ENCODE measurements at places on chromosomes 2 and 18.

DNA sequence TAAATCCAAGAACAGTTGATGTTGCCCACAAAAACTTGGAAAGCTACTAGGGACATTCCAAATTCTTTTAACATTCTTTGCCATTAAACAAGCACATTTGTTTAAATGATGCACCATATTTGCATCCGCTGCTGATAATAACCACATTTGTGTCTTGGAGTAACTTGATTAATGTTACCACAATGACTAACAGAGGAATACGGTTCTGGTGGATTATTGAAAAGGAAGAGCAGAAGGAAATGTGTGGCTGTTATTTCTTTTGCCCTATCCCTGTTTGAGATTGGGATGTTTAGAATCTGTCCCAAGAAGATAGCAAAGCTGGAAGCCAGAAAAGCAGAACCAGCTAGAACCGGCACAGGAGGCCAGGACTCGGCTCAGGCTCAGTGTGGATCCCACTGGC is 39.2 kb upstream of the RASGRP3 start:
- no peak for DNase-seq

DNA sequence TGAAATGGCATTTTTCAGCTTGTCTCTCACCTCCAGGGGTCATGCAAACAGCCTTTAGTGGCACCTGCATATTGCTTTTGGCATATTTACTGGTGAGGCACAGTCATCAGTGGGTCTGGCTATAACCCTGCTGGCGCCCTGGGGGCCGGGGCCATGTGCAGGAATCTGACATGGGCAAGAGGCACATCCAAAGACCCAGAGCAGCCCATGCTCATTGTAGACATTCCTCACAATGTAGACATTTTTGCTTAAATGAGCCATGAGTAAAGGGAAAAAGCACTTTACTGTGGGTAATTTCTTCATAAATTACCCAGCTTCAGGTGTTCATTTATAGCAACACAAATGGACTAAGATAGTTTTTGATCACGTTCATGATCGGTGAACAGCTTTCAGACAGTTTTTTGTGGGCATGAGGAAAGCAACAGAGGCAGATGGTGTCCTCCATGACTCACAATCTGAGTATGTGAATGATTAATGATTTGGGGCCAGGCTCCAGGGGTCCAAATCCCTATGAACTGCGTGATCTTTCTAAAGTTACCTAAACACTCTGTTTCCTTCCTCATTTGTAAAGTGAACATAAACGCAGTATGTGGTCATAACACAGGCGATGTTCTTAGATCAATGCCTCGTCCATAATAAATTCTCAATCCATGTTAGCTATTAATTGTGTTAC is 85.8 kb downstream of the LIPG start:
- DNase-seq, result no peak

- peak; percentile 50 for DNase-seq
Measured at GRCh38 chr2:177282181-177282641, 17.7 kb upstream of the NFE2L2 start.

DNA sequence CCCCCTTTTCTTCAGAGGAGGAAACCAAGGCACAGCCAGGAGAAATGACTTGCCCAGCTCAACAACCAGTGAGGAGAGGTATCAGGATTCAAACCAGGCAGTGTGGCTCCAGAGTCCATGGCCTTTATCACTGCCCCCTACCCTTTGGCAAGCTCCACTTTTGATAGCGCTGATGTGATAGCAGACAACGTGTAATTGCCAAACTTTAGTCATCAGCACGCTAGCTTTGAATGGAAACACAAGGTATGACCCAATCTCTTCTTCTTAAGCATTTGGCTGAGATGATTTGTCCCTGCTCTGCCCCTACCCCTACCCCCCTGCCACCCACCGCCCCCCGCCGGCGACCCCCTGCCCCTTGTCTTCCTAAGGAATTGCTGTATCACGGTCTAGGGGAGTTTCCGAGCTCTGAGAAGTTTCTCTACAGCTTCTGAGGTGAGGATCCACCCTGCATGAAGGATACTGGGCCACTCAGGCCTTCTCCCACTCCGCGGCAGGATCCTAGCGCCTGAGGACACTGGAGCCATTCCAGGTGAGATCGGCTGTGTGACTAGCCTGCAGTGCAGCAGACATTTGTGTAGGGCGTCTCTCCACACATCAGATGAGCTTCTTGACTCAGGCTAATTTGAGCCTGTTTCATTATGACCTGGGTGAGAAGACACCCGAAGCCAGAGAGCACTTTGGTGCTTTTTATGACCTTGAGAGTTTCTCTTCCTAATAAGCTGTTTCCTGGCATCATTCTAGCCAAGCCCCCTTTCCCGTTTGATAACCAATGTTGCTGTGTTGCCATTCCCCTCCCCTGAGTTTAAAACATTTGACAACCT is 75.1 kb upstream of the MAP4K4 start:
- no peak for DNase-seq

- DNase-seq, result no peak
Measured at GRCh38 chr2:146138820-146139219, 1618.9 kb upstream of the ZEB2 start.

GRCh38 chr2:111705239-111705638 is 178.8 kb downstream of the ANAPC1 start:
- DNase-seq, result no peak

- no peak for DNase-seq
Measured at GRCh38 chr2:65548576-65549256, 116.3 kb upstream of the SPRED2 start.

DNA sequence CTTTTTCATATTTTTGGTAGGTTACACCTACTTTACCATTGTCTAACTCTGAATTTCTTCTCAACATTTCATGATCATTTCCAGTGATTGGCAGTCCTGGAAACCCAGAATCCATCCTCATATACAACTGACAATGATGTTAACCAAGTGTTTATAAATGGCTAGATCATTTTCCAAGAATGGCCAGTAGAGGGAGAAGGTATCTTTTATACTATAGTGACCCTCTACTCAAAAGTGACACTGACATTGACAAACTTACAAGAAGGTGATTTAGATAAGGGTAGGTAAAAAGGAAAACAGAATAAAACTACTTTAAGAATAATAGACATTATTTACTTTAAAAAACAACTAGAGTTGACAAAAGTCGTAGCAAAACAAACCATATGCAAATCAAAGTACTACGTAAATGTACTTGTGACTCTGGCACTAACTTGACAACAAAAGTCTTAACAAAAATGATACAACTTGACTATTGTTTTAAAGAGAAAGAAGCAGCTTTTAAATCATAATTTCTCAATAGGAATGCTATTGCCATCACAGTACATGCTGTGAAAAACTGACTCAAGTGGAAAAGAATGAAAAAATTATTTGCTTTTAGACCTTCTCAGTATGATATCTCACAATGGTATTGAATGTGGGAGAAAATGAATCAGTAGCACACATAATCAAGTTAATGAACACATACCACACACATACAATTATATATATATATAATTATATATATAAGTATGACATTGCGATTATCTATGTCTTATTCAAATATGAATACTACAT is 76.6 kb upstream of the GRB14 start:
- no peak for DNase-seq

DNA sequence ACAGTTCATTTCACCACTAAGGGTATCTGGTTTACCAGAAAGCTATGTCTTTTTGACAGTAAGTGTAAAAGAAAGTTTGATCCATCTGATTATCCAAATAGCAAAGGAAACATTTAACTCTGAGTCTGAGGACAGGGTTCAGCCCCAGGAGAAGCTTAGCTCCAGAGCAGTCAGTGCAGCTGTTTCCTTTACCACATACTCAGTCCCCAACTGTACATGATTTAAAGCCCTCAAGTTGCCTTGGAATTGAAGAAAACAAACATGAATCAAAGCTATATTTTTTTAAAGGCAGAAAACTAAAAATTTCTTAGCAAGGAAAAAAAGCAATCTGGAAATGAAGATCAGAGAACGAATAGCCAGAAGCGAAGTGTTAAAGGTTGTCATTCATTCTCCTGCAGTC is 746.0 kb downstream of the METTL4 start:
- DNase-seq, result no peak

DNA sequence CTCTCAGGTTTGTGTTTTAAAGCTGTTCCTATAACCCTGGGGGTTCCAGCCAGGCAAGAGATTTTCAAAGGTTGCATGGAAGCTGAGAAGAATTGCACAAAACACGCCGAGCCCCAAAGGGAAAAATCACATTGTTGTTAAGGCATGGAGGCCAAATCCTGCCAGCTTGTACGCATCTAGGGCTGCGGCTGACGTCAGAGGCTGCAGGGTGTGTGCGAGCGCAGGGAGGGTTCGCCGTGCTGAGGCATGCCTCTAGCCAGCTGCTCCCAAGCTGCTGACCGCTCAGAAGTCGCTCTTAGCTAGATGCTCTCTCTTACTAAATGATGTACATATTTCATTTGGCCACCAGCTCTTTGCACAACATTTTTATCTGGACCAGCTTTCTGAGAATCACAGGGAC is 191.8 kb downstream of the LPIN1 start:
- no peak for DNase-seq

DNA sequence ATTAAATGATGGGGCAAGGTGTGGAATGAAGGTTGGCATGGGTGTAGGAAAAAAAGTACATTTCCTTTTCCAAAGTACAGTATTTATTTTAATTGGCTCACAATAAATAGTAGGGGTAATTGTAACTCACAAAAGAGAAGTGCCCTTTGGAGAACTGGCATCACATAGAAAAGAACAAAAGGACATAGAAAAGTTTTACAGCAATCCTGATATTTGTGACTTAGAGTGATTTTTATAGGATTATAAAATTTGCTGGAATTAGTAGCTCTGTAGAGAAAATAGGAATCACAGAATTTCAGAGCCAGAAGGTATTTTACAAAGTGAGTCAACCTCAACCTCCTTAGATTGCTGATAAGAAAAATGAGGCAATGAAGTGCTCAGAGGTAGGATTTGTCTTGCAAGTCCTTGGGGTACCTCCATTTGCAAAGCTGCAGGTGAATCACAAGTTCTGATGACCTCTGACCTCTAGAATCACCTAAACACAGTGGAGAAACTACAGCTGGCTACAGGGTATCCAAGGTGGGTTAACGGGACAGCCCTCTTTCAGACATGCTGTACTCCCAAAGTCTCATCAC is 133.6 kb downstream of the SOCS6 start:
- DNase-seq, result no peak

- no peak for DNase-seq
Measured at GRCh38 chr2:102261467-102262135, 49.8 kb upstream of the IL1RL1 start.

- DNase-seq, result no peak
Measured at GRCh38 chr2:206987810-206988209, 48.5 kb downstream of the CPO start.

- DNase-seq, result no peak
Measured at GRCh38 chr2:179277429-179278196, 13.0 kb upstream of the SESTD1 start.

GRCh38 chr2:153213022-153213421 is 265.5 kb downstream of the RPRM start:
- no peak for DNase-seq

DNA sequence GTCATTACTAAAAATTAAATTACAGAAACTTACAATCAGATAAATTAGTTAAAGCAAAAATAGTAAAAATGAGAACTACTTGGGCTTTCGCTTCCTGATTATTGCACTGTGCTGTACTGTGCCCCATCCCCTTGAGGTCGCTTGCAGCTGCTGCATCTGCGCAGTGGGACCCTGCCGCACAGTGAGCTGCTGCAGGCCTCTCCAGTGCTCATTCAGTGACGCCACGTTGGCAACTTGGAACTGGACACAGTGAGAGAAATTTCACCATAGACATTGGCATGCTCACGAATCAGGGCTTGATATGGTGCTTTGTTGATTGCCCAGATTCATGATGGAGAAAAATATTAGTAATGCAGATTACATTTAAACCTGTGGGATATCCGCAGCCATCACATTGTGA is 290.8 kb upstream of the MYT1L start:
- DNase-seq, result no peak

DNA sequence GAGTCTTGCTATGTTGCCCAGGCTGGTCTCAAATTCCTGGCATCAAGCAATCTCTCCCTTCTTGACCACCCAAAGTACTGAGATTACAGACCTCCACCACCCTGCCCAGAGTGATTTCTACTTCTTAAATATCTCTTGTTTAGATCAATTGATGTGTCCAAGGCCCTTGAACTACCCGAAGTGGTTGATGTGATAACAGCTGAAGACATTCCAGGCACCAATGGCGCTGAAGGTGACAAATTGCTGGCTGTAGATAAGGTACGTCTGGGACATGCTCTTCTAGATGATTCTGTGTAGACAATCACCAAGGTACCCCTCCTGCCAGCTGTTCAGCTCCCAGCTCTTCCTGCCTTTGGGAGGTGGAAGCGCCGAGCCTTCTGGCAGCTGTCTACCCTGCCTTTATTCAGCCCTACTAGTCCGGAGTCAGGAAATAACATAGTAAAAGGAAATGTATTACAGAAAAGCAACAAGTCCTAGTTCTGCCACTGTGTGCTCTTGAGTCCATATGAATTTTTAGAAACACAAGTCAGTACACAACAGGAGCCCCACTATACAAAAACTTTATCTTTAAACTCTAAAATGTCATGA is 61.3 kb upstream of the BZW1 start:
- DNase-seq, result no peak

GRCh38 chr2:36682562-36682961 is 13.9 kb upstream of the VIT start:
- DNase-seq, result no peak

DNA sequence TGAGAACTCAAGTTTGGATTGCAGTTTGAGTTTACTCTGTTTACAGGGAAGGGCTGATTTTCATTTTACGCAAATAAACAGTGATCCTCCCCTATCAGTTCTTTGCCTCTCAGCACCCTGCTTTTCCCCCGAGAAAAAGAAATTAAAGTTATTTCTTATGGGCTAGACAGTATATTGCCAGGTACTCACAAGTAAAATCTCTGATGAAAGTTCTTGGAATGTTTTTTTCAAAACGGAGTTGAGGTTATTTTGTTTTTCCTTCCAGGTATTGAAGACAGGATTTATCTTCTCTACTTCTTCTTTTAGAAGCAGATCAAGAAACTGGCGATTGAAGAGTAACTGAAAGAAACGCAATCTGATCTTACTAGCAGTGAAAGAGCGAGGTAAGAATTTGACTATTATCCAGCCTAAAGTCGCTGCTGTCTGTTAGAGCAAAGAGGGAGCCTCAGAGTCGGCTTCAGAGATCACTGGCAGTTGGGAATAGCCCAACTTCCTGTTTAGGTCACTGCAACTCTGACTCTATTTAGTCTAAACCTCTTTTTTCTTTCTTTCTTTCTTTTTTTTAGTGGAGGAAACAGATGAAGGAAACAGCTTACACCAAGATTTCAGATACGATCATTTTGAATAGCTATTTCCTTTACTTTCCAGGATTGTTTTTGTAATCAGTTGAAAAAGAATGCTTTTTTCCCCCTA is at the start of gene TFPI:
TSS of gene TFPI (minus strand) at position 425 of the 693 bp plus-strand sequence. CDS start 50,667 bp downstream, outside the sequence.
- no peak for DNase-seq

- peak; percentile 41 for DNase-seq
Measured at GRCh38 chr2:214410918-214411554, at the start of gene VWC2L. Gene VWC2L (plus strand): TSS chr2:214411054. CDS start chr2:214414194, 3,140 bp downstream.

- no peak for DNase-seq
Measured at GRCh38 chr2:125961739-125962138, 694.2 kb upstream of the GYPC start.

- DNase-seq, result no peak
Measured at GRCh38 chr2:105768176-105768575, 23.5 kb downstream of the NCK2 start.

GRCh38 chr2:71607151-71607889 is 154.0 kb downstream of the DYSF start:
- DNase-seq, result no peak

- DNase-seq, result no peak
Measured at GRCh38 chr2:9703701-9704221, 73.0 kb upstream of the YWHAQ start.

Measured in NCI-H2107 (cell line).